Head of caudate nucleus (tissue), 42 donors: ENCODE measurements at places on chromosomes 11 and 22.

DNA sequence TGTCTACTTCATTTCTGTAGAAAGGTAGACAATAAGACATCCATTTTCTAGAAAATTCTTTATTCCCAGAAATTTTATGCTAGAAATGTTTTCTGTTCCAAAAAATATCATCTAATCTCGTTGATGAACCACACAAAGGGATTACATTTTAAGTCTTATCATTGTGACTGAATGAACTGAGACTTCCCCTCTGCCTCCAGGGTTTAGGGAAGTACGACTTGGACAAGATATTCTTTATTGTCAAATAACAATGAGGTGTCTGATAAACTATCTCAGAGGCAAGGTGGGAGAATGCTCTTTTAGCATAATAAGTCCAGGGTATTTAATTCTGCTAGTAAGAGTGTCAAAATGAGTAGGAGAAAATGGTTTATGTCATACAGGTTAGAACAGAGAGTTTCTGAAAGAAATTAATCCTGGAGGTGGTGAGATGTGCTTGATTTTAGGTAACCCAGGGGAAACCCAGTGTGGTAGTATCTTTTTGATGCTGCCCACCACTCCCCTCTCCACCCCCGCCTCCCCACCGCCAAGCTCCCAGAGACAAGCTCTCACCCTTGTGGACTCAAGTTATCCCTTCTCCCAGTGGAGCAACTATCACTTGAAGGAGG is 100.6 kb downstream of the CD44 start:
- no peak for DNase-seq

GRCh38 chr11:29333993-29334775 is 682.6 kb downstream of the KCNA4 start:
- DNase-seq = no peak

GRCh38 chr11:75100314-75100713 is 3.6 kb upstream of the OR2AT4 start:
- DNase-seq = no peak

- DNase-seq = no peak
Measured at GRCh38 chr11:70319396-70320076, 49.0 kb downstream of the PPFIA1 start.

DNA sequence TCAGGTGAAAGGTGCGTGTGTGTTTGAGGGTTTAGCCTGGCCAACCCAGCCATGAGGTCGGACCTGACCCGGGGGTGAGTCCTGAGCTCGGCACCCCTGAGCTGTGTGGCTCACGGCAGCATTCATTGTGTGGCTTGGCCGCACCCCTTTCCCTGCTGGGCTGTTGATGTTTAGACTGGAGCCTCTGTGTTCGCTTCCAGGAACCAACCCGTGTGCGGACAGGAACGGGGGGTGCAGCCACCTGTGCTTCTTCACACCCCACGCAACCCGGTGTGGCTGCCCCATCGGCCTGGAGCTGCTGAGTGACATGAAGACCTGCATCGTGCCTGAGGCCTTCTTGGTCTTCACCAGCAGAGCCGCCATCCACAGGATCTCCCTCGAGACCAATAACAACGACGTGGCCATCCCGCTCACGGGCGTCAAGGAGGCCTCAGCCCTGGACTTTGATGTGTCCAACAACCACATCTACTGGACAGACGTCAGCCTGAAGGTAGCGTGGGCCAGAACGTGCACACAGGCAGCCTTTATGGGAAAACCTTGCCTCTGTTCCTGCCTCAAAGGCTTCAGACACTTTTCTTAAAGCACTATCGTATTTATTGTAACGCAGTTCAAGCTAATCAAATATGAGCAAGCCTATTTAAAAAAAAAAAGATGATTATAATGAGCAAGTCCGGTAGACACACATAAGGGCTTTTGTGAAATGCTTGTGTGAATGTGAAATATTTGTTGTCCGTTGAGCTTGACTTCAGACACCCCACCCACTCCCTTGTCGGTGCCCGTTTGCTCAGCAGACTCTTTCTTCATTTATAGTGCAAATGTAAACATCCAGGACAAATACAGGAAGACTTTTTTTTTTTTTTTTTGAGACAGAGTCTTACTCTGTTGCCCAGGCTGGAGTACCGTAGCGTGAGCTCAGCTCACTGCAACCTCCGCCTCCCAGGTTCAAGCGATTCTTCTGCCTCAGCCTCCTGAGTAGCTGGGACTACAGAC is 53.9 kb upstream of the PPP6R3 start:
- no peak for DNase-seq

DNA sequence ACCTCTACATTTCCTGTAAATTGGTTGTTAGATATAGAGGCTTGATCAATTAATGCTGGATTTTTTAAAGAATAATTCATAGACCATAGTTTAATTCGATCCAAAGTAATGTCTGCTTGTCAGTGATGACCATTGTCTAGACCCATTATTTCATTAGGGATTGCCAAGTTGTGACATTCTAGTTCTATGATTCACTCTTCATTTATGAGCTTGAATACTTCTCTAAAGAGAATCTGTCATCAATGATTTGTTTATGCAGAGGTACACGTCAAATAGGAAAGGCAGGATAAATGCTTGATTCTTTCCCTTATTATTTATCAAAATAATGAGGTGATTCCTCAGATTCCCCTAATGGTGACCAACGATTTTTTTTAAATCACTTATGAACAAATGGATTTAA is 24.0 kb upstream of the ROBO3 start:
- DNase-seq = no peak

GRCh38 chr11:130166457-130166784 is 6.8 kb downstream of the ST14 start:
- DNase-seq = no peak

DNA sequence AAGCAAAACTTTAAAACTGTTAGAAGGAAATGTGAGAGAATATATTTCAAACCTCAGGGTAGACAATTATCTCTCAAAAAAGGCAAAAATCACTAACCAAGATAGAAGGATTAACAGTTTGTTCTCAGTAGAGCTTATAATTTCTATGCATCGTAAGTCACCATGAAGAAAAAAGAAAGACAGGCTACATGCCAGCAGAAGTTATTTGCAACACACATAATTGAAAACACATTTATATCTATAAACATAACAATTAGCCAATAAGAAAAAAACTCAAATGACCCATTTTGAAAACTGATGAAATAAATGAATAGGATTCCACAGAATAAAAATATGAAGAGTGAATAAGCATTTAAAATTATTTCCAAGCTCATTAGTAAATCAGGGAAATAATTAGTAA is 24.4 kb upstream of the SNX19 start:
- DNase-seq = no peak

GRCh38 chr22:19918332-19919106 is 23.1 kb upstream of the COMT start:
- no peak for DNase-seq

DNA sequence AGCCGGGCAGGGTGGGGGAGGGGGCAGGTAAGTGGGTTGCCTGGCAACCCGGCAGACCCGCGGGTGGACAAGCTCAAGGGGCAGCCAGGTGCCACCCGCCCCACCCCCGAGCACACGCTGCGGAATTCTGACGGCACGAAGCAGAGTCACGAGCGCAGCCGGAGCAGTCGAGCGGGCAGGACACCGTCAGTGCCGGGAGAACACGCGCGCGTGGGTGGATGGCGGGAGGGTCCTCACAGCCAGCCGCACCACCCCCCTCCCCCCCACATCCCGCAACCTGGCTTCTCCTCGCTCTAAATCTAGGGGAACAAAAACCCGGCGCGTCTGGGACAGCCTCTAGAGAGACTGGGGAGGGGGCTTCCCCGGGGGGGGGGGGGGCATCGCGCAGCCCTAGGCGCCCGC is 133.1 kb upstream of the HSD17B12 start:
- DNase-seq = no peak

DNA sequence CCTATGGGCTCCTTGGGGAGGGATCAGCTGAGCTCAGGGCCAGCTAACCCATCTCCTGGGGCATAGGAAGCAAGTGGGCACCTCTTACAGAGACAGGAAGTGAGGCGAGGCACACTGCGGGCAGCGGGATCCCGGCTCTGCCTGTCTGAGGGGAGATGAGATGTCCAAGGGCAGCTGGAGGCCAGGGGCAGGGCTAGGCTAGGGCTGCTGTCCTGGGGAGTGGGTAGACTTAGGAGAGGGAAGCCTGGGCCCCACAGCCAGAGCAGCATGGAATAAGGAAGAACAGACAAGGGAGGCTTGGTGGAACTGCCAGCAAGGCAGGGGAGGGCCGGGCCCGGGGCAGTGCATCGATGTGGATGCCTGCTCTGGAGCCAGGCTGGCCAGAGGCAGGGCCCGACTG is 76.3 kb downstream of the MORC2 start:
- peak; percentile 3 for DNase-seq

- DNase-seq = no peak
Measured at GRCh38 chr22:45867118-45867905, 109.7 kb downstream of the WNT7B start.

- no peak for DNase-seq
Measured at GRCh38 chr11:99170591-99170990, 149.8 kb downstream of the CNTN5 start.

GRCh38 chr11:110077831-110078325 is 15.3 kb upstream of the ZC3H12C start:
- DNase-seq = no peak

GRCh38 chr11:56474729-56475235 is 1.6 kb upstream of the OR5M3 start:
- DNase-seq = no peak

DNA sequence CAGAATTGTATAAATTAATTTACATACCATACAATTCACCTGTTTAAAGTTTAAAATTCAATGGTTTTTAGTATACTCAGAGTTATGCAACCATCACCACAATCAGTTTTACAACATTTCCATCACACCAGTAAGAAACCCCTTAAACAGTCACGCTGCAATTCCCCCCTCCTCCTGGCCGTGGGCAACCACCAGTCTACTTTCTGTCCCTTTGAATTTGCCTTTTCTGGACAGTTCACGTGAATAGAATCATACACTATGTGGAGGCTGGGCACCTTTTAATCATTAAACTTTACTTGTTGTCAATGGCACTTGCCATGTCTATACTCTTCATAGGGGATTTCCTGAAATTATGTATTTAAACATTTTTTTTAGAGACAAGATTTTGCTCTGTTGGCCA is 20.1 kb upstream of the SWAP70 start:
- no peak for DNase-seq

GRCh38 chr11:9150501-9150900 is 59.1 kb upstream of the SCUBE2 start:
- DNase-seq = no peak

- DNase-seq = peak; percentile 32
Measured at GRCh38 chr11:75195167-75195962, 44.5 kb downstream of the SLCO2B1 start.

- no peak for DNase-seq
Measured at GRCh38 chr11:90250970-90251369, 28.1 kb upstream of the CHORDC1 start.

- no peak for DNase-seq
Measured at GRCh38 chr22:30246814-30247376, 336 bp upstream of the LIF start.

- no peak for DNase-seq
Measured at GRCh38 chr11:122176651-122177050, 60.6 kb upstream of the BLID start.

- no peak for DNase-seq
Measured at GRCh38 chr11:20203831-20204230, 43.6 kb upstream of the DBX1 start.

DNA sequence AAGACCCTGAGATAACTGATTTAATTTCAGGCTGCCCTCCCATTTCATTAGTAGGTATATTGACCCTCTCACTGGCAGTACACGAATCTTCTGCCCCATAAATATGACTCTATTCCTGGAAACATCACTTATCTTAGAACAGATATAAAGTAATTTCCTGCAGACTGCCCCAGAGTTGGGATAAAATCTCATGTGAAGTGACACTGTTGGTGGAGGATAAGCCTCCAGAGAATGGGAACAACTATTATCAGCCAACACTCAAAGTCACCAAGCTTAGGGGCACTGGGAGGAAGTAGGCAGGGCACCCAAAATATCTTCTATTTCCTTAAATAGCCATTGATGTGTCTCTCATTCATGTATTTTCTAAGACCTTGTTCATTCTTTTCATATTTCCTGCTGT is 8.2 kb downstream of the OR51B5 start:
- DNase-seq = no peak

DNA sequence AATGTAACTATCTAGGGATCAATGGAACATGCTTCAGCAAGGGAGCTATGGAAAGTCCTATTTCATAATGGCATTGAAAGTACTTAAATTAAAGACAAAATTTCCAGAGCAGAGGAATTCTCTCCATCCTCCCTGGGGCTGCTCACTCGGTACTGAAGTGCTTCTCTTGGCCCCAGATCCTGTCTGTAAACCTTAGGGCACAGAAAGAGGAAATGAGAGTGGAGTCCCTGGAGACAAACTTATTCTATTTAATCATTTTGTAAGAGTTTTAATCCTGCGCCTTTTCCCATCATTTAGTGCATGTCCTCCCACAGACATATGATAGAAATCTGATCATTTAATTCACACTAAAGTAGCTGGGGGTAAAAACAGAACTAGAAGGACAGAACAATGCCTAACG is 20.9 kb upstream of the PAMR1 start:
- no peak for DNase-seq

GRCh38 chr11:11722861-11723260 is 101.1 kb upstream of the GALNT18 start:
- DNase-seq = no peak

GRCh38 chr22:20156611-20157429 is 6.0 kb upstream of the CCDC188 start:
- DNase-seq = peak; percentile 89

DNA sequence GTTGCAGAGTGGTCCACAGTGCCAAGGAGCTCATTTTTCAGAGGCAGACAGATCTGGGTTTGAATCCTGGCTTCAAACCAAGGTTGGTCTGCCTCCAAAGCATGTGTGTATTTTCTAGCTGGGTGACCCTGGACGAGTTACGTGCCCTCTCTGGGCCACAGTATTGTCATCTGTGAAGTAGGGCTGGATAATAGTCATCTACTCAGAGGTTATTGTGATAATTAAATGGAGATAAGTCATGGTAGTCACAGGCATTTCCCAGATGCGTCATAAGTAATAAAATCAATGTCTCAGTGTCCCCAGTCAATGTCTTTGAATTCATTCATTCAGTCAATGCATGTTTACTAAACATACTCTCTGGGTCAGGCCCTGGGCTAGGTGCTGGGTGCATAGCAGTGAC is 8.6 kb downstream of the OMP start:
- DNase-seq = no peak

DNA sequence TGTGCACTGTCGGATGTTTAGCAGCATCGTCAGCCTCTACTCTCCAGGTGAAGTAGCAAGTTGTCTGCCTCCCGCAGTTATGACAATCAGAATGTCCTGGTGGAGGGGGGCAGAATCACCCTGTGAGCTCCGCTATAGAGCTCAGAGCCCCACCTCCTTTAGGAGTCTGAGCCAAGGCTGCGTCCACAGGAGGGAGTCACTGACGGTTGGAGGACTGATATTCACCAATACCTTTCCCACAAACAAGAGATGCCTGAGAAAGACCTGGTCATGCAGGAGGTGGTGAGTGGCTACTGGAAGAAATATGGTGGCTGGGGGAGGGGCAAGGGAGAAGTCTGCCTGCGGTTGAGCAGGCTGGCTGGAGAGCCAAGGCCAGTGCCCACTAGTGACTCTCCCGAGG is 41.7 kb upstream of the ADA2 start:
- no peak for DNase-seq

- DNase-seq = no peak
Measured at GRCh38 chr22:23833017-23833751, 5.6 kb downstream of the DERL3 start.

GRCh38 chr11:119173453-119173852 is 4.9 kb downstream of the NLRX1 start:
- no peak for DNase-seq

- DNase-seq = no peak
Measured at GRCh38 chr22:23047265-23047664, 23.1 kb upstream of the GNAZ start.

GRCh38 chr22:24400726-24401596 is 26.4 kb upstream of the ADORA2A start:
- no peak for DNase-seq

- DNase-seq = no peak
Measured at GRCh38 chr22:46972256-46972655, 209.8 kb downstream of the TBC1D22A start.
